ENCODE measurements at places on chromosomes 2 and 18. TPM values are rescaled to one million over a fixed set of nuclear protein-coding genes. Genes with fewer than 3 reads are reported as not detected.

ZNF236 gene
- 6.3 TPM for total RNA-seq

CPO gene
- total RNA-seq: not detected

MFF gene
- 103 TPM for total RNA-seq

ARMC9 gene
- total RNA-seq: 43.8 TPM

LIMS3 gene
- total RNA-seq: 17.0 TPM

SERPINB7 gene
- 4.5 TPM for total RNA-seq

DPYSL5 gene
- 3.8 TPM for total RNA-seq

IGFBP2 gene
- 0.42 TPM for total RNA-seq

AAK1 gene
- 28.3 TPM for total RNA-seq

ADRA2B gene
- total RNA-seq: not detected
